ENCODE measurements at places on chromosomes 3 and 15.

DNA sequence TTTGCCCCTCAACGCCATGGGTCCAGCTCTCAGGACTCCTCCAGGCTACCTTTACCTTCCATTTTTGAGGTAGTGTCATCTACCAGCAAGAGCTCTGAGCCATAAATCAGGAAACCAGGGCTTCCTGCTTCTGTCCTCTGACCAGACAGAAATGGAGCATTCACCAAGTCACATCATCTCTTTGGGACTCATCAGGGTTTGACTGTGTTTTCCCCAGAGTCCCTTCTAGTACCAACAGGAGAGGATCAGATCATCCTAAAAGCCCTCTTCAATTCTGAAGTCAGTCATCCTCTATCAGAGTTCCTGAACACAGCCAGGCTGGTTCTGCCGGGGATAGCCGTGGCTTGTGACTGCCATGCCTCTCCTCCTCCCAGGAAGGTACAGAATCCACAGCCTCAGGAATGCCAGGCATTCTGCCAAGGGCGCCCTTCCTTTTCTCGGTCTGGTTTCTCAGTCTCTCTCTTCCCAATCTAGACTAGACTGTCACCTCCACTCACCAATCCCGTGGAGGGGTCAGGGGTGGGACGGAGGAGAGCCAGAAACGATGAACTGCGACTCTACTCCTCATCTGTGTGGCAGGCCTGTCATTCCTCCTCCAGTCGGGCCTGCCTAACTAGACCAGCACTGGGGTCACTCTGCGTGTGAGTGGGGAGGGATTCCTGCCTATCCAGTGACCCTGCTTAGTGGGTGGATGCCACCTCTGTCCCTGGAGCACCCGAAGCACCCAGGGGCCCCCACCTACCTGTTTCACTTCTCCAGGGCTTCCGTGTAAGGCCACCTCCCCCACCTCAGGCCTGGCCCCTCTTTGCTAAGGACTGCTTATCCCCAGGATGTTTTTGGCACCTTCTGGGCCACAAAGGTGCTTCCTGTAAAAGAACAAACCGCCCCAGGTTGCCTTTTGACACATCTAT, 30.9 kb downstream of the CCNL1 start:
- no peak for DNase-seq

DNA sequence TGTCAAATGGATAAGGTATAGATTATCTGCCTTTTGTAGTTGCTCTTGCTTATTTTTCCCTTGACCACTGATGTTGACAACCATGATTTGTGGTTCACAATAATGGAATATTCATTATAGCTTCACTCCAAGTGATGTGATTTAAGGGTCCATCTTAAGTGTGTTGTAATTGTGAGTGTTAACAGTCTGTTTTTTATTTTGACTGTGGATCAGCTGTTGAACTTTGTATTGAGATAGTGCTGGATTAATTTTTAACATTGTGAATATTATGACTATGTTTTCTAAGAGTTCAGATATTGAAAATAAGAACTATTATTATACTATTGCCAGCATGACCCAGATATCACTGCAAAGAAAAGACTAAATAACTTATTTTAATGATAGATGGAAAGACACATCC, 8.6 kb upstream of the GASK1A start:
- DNase-seq: no peak

- DNase-seq: no peak
Observed at GRCh38 chr15:66017792-66018487, 148.6 kb downstream of the RAB11A start.

DNA sequence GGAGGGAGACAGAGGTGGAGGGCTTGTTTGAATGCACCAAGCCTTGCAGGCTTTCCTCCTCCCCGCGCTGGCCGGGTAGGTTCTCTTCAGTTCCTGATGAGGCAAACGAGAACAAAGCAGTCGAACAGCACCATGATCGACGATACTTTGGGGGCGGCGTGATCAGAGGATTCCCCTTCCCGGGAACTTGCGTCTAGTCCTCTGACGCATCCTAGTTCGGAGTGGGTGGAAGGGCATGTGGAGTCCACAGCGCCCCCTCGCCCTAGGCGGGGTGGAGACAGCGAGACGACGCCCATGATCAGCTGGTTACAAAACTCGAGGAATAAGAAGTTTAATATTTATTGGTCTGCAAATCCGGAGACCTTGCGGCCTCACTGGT, 452 bp upstream of the SV2B start:
- no peak for DNase-seq

DNA sequence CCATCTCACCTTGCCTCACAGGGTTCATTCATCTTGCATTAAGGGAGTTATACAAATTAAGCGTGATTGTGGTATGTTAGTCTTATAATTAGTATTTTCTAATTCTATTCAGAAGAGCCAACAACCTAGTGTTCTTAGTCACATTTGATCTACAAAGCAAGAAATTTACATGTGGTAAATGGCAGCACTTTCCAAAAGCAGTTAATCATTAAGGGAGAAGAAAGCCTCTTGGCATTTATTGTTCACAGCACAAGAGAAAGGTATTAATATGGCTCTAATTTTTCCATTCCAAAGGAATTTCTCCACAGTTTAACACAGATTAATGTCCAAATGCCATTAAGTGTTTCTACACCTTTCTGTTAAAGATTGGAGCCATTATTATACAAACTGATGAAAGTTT, 1077.1 kb downstream of the ZPLD1 start:
- no peak for DNase-seq

DNA sequence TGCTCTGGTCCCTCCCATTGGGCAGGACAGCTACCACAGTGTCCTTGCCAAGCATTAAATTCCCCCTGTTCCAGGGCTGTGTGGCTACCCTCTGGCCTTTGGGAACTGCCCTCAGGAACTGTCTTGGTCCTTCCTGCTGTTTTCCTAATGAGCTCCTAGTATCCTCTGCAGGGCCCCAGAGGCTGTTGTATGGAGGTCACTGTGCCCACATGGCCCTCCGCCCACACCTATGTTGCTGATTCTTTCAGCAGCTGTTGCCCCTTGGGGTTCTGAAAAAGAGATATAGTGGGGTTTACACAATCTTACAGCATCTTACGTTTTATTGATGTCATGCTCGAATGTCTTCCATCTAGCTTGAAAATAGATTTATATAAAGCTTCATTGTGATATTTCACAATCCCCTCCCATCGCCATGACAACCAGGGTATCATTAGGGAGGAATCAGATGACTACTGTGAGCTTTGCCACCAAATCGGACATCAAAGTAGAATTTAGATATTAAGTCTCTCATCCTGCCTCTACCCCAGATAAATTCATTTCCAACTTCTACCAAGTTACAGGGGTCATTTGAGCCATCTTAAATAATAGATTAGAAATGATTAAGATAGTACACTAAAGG, 97.1 kb upstream of the NR2E3 start:
- DNase-seq: no peak

DNA sequence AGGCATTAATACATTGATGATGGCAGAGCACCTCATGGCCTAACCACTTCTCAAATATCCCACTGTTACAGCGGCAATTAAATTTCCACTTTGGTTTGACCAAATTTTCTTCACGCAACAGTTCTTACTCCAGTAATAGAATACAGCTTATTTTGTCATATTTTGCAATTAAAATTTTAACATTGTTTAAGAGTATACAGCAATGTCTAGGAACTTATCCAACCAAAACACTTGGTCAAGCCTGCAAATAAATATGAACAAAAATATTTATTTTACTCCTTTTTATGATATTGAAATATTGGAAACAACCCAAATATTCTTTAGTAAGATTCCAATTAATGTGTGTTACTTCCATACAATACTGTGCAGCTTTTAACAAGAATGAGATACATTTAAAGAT, 45.3 kb upstream of the C3orf80 start:
- DNase-seq: no peak
